ENCODE measurements at places on chromosomes 6 and 20.

DNA sequence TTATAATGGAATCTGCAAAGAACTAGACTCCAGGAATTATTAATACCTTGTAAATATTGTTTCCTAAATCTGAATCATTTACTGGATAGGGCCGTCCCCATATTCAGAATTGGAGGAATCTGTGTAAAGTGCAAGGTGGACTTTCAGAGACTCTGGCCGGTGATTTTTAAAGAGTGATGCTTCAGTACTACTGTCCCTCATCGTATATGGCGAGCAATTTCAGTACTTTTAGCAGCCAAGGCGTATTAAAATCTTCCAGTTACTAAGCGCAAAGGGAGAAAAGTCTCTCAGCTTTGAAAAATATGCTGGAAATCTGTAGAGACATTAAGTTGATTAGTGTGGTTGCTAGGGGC, 483 bp downstream of the SMIM26 start:
- no peak for DNase-seq

DNA sequence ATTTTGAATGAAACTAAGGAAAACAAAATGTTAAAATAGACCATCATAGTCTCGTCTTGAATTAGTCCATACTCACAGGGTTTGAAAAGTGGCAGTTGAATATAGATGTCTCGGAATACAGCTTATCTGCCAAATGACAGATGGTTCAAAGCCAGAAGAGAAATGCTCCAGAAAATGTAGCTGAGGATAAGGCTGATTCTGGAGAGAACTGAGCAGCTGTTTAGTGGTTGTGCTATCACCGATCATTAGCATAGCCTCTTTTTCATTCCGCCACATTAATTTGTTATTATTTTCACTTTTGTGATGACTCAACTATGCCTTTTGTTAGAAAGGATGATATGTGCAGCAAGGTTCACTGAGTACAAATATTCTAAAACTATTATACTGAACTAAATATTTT, 390.2 kb upstream of the MAN1A1 start:
- no peak for DNase-seq

DNA sequence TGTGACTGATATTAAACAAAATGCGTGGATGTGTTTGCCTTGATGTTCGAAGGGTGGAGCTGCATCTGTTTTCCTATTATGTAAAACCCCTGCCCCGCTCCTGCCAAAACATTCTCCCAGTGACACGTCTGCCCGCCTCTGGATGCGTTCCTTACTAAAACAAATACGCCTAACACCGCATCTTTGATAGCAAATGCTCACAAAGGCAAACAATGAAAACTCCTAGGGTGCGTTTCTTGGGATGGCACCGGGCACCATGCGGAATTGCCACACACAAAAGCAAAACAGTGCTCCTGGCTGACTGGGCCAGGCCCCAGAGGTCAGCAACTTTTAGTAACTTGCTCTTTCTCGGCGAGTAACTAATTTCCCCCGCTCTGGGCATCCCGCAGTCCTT, 9.0 kb upstream of the FOXC1 start:
- DNase-seq: no peak

- no peak for DNase-seq
These were observed 45.7 kb upstream of the TGM2 start for GRCh38 chr20:38210741-38211140.

GRCh38 chr6:159852877-159853276, 37.9 kb upstream of the MAS1 start:
- no peak for DNase-seq

- no peak for DNase-seq
These were observed 315.1 kb downstream of the UBE3D start for GRCh38 chr6:82750556-82750955.

DNA sequence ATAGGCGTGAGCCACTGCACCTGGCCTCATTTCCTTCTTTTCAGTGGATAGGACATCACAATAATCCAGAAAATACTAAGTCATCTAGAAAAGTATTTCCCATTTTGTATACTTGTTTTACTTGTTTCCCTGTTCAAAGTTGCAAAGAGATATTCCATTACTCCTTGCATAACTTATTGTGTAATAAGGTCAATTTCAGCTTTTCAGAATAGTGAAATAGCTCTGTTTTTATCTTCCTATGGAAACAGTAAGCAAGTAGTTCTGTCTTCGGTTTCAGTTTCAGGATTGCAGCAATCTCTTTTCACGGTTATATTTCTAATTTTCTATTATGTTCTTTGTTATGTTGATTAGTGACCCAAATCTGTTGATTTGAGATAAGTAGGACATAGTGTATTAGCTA, 6.0 kb downstream of the STX11 start:
- DNase-seq: no peak

- no peak for DNase-seq
These were observed 219.8 kb downstream of the LY86 start for GRCh38 chr6:6808343-6808742.

GRCh38 chr6:13830803-13831202, 16.4 kb upstream of the MCUR1 start:
- no peak for DNase-seq

GRCh38 chr6:154276810-154277628, 79.6 kb downstream of the IPCEF1 start:
- DNase-seq: no peak

DNA sequence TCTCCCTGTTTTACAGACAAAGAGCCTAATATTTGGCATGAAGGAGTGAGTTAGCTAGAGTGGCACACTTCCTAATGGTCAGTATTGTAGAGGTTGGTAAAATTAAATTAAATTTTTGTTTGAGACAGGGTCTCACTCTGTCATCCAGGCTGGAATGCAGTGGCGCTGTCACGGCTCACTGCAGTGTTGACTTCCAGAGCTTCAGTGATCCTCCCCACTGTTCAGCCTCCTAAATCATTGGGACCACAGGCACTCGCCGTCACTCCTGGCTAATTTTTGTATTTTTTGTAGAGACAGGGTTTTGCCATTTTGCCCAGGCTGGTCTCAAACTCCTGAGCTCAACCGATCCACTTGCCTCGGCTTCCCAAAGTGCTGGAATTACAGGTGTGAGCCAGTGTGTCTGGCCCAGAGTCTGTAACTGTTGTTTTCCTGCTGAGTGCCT, 70.9 kb downstream of the SCAND1 start:
- DNase-seq: no peak

DNA sequence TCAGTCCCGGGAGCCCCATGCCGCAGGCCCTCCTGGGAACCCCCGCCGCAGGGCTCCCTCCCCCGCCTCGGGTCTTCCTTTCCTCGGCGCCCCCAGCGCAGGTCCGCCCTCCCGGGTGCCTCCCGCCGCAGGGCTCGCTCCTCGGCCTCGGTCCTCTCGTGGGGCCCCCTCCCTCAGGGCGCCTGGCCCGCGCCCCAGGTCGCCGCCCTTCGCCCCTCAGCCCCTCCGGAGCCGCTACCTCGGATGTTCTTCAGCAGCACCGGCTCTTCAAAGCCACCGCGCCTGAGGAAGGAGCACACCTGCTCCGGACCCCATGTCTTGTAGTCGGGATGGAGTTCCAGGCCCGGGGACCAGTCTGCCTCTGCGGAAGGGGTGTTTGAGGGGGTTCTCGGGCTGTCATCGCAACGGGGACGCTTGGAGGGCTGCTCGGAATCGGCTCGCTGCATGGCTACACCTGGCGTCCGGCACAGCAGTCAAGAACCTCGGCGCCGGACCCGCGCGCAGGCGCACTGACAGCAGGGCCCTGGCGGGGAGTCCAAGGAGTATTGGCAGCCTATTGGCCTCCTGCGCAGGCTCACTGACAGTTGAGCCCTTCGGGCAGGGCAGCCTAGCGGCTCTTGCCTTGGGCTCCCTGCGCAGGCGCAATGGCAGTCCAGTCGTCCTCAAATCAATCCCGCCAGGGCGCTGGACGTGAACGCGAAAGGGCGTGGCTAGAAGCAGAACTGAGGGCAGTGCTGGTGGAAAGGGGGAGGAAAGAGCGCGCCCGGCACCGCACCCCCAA, at the start of gene SAMHD1:
SAMHD1 (minus strand) TSS at position 511 of the 781 bp plus-strand sequence; CDS start at position 446, 65 bp downstream.
- peak; percentile 91 for DNase-seq

- no peak for DNase-seq
These were observed 364.3 kb upstream of the HS3ST5 start for GRCh38 chr6:114707081-114707620.

GRCh38 chr6:135572051-135572450, 74.5 kb upstream of the AHI1 start:
- DNase-seq: no peak

DNA sequence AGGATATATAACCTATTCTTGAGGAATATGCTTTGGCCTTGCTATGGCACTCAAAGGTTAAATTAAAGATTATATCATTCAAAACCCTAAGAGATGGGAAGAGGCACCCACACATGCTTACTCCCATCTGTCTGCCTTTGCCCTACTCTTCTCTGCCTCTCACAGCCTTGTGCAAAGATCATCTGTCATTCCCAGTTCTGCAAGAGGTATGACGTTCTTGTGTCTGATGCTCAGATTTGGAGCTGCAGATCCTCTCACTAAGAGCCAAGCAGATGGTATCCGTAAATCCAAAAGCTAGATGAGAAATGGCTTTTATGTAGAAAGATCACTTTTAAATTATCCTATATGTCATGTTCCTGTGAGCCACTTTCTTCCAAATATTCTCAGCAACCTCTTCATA, 112.0 kb downstream of the GPR63 start:
- DNase-seq: no peak

- no peak for DNase-seq
These were observed 12.5 kb downstream of the CDC5L start for GRCh38 chr6:44399991-44400390.

DNA sequence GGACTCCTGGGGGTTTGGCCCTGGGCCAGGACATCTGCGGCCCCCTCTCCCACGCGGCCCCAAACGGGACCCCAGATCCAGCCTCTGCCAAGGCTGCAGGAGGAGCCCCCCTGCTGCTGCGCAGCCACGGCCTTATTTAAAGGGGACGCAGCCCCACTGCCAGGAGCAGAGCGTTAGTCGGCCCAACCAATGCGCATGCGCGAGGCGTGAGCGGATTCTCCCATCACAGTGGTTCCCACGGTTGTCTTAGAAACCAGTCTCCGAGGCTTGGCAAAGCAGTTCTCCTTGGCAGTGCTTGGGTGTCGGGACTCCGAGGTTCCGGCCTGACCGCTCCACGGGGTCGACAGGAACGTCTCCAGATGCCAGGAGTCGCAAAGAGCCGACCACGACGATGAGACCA, 288.3 kb upstream of the ZNF337 start:
- peak; percentile 49 for DNase-seq

DNA sequence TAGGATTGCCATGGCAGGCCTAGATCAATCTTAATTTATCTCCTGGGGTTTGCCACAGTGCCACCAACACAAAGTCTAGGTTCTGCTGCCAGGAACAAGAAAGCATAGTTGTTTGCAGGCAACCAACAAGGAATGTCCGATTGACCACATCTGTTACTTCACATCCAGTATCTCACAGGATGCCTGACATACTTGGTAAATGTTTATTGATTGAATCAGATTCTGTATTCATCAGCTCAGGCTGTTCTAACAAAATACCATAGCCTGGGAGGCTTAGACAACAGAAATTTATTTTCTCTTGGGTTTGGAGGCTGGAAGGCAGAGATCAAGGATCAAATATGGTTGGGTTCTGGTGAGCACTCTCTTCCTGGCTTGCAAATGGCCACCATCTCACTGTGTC, 26.3 kb upstream of the MC3R start:
- DNase-seq: no peak

GRCh38 chr6:47922391-47922790, 140.6 kb downstream of the OPN5 start:
- DNase-seq: no peak

DNA sequence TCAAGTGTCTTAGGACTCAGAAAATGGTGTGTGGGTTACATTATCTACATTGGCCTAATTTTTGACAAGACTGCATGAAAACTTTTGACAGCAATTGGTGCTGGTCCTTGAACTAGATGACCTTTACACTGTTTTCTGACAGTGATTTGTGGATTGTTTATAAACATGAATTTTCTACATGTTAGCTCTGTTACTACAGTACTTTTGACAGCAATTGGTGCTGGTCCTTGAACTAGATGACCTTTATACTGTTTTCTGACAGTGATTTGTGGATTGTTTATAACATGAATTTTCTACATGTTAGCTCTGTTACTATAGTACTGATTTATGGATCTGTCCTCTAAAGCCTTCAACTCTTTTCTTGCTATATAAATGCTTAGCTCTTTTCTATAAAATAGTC, 16.7 kb downstream of the KCTD20 start:
- no peak for DNase-seq

DNA sequence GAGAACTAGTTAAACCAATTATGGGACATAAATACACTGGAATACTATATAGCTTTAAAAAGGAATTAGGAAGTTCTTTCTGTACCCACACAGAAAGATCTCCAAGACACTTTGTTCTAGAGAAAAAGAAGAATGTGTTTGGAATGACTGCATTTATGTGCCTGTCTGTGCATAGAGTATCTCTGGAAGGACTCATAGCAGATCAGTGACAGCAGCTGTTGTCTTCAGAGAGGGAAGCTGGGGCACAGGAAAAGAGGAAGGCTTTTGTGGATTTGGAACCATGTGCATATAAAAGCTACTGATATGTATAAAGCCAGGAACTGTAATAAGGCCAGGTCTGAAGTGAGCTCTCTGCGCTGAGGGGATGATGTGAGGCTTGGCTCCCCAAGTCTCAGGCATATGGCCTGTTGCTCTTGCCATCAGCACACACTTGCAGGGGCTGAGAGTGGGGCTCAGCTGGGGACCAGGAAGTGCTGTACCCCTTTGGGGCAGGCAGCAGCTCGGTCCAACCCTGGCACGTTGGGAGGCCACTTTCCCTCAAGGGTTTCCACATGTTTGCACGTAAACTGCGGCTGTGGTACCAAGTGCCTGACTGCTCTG, 31.8 kb upstream of the CCDC167 start:
- no peak for DNase-seq

DNA sequence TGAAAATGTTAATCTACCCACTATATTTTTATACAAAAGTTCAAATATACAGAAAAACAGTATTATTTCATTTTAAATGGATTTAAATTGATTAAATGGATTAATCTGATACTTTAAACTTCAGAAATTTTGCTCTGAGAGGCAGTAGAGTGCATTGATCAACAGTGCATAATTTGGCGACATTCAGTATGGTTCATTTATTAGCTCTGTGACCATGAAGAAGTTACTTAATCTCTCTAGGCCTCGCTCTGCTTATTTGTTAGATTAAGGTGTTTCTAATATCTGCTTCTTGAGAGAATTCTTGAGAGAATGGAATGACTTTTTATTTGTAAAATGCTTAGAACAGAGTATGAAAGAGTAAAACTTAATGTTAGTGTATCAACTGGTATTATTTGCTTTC, 8.9 kb downstream of the PDE7B start:
- no peak for DNase-seq

- no peak for DNase-seq
These were observed 206.8 kb upstream of the SLC35B3 start for GRCh38 chr6:8642131-8642530.
